Stimulated activated CD8-positive, alpha-beta memory T cell treated with anti-CD3 and anti-CD28 coated beads, Interleukin-4, amount 100 ng/mL, for 1 hour (primary cell): ENCODE measurements at places on chromosomes 1 and 21.
A peak's percentile ranks its signal among the peaks of the same experiment; 100 is the strongest.

GRCh38 chr1:48776393-48777218 is at the start of gene BEND5:
BEND5 (minus strand) TSS chr1:48776891; CDS start chr1:48776831, 60 bp downstream.
- peak; percentile 24 for DNase-seq

DNA sequence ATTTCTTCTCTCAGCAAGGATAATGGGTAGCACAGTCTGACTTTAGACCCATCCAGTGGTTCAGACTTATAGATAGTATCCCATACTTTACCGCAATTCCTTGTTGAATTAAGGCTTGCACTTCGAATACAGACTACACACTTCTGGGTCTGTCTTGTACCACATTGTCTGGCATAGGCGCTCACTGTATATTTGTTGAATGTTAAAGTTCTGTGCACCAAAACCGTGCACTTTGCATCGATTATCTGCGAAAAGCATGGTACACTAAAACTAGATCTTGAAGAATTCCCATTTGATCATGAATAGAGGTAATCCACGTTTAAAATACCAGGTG is 556 bp upstream of the RYR2 start:
- no peak for DNase-seq

DNA sequence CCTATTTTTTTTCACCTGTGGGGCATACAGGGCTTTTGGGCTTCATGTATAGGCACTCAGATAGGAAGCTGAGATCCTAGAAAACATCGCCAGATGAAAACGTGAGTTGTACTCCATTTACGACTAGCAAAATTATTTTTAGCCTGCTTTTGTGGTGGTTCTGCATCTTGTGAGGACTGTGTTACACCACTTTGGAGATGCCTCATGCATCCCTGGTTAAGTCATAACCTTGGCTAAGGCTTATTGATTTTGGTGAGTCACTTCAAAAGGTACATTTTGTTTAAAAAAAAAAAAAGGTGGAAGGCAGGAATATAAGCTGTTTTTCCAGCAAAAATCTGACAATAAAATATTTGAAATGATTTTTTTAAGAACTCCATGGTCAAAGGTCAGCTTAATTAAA is 101.8 kb upstream of the OLFM3 start:
- DNase-seq = no peak

DNA sequence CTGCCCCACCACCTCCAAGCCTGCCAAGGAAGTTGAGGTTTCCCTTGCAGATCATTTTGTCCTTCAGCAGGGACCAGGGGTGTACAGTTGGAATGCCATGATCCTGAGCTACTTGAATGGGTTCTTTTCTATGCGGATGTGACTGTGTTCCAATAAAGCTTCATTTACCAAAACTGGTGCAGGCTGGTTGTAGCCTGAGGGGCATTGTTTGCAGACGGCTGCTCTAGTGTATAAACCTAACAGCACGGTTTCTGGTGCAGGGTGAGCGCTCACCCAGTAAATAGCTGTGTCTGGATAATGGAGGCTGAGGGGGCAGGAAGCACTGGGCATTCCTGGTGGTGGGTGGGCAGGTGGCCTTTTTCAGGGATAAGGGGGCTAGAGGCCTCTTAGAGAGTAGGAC is 72.7 kb upstream of the ACTL8 start:
- DNase-seq = no peak

DNA sequence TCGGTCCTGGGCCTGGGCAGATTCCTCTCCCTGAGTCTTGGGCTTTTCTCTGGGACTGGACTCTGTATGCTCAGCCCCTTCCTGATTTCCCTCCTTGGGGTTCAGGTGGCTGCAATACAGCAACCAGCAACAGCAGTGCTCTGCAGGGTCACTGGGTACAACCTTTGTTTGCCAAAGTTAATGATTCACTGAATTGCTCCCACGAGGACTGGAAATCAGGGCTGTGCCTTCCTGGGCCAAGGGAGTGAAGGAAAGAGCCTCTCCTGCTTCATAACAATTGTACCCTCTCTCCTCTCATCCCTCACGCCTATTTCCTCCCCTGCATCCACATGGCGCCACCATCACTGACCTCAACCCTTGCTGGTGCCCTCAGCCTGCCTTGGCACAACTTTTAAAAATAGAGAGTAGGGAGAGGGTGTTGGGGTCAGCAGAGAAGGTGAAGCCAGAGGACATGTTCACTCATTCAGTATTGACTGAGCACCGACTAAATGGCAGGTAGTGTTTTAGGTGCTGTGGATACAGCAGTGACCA is 52.8 kb upstream of the GOLT1A start:
- DNase-seq = no peak

DNA sequence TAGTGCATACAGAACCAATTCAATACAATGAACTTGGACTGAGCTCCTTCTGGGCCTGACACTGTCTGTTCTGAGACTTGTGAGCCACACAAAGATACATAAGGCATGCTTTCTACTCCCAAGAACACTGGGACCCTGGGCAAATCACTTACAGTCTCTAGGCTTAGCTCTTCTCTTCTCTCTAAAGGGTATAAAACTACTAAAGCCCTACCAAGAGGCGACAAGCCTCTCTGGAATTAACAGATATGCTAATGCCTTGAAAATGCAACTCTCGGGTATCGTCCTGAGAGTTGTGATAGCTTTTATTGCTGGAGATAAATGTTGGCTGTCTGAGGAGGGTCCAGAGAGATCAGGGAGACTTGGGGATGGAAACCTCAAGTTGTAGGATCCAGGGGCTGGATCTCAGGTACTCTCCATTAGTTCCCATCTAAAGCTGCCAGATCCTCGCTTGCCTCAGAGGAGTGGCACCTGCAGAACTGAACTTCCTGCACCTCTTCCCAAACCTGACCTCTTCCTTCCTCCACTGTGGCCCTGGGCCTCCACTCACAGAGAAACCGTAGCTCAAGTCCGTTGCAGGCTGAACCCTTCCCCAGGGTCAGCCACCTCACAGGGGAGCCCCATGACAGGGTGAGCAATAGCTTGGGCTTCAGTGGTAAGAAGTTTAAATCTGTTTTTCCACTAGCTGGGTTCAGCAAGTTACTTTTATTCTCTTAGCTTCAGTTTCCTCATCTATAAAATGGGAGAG is 11.5 kb upstream of the CFAP45 start:
- no peak for DNase-seq

GRCh38 chr1:160885042-160885441 is at the start of gene ITLN1:
ITLN1 (minus strand) TSS chr1:160885180; CDS start chr1:160884877, 303 bp downstream.
- DNase-seq = no peak

DNA sequence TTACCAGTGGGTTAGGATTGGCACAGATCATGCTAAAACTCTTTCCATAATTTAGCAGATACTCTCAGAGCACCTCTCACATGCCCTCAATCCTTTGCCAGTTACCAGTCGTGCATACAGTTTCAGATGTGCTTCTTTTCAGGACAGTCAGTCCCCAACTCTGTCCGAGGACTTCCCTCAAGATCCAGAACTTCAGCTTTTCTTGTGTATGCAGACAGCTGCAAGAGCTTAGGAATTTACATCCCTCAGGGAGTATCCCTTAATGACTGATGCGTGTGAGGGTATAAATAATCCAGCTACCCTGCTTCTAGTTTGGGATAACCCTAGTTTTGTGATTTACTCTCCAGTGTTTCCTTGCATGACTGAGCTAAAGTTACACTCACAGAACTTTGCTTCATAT is 393.0 kb upstream of the PLXNA2 start:
- DNase-seq = no peak

- DNase-seq = no peak
Measured at GRCh38 chr1:47709872-47710231, 272.0 kb downstream of the FOXD2 start.

GRCh38 chr1:45348966-45349677 is 8.9 kb upstream of the MUTYH start:
- DNase-seq = no peak

- DNase-seq = no peak
Measured at GRCh38 chr1:116794804-116795481, 40.7 kb downstream of the CD2 start.

- DNase-seq = no peak
Measured at GRCh38 chr1:197850918-197851317, 51.5 kb upstream of the C1orf53 start.

- no peak for DNase-seq
Measured at GRCh38 chr1:29412591-29412990, 176.3 kb downstream of the PTPRU start.

GRCh38 chr1:155125511-155125945 is 2.1 kb upstream of the EFNA1 start:
- no peak for DNase-seq

DNA sequence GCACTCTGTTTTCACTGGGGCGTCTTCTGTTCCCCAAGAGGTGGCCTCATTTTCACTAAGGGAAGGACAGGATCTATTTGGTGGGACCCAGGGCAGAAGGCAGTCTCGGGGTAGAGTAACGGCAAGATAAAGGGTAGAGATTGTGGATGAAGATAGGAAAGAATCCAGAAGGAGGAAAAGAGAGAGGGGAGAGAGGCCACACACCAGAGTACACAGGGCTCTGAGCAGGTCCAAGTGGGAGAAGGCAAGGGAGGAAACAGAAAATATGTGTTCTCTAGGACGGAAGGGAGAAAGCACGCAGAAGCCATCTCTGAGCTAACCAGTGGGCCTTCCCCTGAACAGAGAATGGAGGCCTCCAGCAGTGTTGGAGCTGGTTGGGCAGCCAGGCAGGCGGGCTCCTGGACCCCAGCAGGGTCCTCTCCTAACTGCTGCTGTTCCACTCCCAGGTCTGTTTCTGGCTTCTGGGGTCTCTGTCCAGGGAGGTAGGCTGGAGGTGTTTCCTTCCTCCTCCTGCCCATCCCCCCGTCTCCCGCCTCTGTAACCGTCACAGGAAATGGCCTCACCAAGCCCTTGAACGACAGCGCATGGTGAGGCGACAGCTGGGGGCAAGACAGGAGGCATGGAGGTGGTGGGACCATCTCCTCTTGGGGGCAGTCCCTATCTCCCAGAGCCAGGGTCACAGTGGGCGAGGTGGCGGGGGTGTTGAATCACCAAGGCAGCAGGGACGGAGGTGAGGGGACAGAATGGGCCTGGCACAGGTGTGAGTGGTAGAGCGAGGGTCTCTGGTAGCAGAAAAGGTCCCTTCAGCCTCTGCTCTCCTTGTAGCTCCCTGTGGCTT is 649 bp downstream of the PTPN7 start:
- DNase-seq = peak; percentile 35

DNA sequence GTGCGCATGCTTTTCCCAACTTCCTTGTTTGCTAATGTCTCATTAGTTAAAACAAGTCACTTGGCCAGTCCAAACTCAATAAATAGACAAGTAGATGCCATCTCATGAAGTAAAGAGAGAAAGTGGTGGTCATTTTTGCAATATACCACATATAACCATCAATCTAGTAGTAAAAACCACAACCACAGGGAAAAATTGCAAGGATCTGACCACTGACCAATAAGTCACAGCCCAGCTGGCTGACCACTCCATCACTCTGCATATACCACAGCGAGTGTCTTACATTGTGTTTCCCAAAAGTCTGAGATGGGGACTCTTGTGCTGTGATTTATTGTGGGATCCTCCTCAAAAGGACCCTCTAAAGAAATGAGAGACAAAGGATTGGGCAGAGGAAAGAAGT is 76.0 kb downstream of the FH start:
- no peak for DNase-seq

DNA sequence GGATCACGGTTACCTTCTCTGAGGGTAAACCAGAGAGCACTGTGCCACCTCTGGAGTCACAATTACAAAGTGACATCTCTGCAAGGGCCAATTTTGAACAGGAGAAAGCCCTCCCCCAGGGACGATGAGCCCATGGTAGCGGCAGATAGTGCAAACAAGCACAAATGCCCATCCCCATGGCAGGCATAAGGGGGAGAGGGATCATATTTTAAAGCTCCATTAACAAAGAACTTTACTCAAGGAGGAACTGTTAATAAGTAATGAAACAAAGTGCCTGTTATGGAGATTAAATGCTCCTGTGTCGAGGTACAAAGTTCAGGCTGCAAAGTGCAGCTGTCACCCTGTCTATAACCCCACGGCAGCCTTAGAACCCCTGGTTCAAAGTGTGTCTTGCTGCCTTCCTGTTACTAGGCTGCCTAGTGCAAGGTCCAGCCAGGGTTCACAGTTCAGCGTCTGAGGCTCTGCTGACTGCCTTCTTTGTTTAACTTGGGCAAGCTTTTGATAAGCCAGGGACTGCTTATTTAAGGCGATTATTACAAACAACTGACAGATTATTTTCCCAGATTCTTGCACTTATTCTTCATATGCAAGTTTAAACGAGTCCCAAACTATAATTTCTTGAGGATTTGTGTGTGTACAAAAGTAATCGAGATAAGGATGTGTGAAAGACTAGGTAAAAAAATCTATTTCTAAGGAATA is 75.7 kb upstream of the NRIP1 start:
- no peak for DNase-seq

DNA sequence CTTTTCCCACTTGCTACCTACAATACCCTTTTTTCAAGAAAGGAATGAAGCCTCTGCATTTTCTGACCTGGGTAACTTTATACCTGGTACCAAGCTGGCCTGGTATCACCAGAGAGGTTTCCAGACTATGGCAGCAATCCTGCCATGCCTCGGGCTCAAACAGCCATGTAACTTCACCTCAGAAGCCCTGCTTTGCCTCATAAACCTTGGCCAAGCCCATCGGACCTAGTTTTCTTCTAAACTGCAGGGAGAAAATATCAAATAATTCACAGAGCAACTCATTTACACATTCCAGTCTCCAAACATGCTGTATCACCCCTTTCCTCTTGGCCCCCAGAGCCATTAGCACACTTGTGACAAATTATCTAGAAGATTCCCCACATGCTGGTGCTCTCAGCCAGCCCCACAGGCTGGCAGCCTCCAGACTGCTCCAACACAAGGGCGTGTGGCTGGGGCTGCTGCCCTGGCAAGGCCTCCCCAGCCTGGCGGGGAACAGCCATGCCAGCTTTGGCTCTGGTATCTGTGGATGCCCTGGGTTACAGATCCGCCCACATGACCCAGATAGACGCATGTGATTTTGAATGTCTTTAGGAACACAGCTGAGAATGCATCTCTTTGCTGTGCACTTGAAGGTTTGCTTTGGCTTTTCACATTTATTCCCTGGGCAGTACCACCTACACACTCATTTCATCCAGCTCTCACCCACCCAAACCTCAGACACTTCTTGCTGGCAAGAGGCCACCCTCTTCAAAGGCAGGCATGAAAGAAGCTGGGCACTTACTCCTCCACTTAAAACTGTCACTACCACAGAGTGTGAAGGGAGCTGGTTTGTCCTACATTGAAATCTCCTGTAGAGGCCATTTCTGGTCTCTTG is 70.0 kb upstream of the BCAR3 start:
- no peak for DNase-seq

DNA sequence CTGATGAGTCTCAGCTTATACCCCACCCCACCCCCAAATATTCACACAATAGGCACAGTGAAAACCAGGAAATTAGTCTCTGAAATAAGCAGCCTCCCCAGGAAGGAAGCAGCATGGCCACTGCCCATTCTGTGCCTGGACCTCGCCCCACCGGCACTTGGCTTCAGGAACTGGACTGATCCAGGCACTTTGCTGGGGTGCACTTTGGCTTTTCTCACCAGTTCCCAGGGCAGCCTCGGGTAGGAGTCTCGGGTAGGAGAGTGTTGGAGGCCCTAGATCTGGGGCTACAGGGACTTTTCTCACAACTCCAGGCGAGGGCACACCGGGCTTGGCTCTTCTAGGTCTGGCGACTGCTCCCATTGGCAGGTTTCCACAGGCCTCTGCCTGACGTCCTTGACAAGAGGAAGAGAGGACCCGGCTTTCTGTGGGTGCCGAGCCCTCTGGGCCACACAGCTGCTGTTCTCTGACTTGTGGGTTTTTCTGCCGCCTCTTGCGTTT is 18.7 kb downstream of the ADARB1 start:
- DNase-seq = no peak
